ENCODE measurements at places on chromosomes 16 and 17.

GRCh38 chr16:82016964-82017363 is 5.7 kb upstream of the SDR42E1 start:
- DNase-seq, result no peak

- no peak for DNase-seq
These were observed 56.7 kb downstream of the CFDP1 start for GRCh38 chr16:75376475-75377161.

DNA sequence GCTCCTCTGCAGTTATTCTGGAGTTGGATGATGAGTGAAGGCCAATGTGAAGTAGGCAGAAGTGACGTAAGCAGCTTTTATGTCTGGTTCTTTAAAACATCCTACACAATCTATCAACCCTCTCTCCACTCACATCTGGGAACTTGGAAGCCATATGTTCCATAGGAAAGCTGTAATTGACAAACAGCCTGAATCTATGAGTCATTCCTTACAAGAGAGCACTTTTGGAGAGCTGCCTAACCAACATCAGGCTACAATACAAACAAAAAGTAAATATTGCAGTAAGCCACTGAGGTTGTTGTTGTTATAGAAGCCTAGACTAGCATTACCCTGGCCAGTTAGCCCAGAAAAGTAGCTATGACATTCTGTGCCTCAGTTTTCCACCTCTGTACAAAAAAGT is 5.9 kb downstream of the CCL7 start:
- no peak for DNase-seq

DNA sequence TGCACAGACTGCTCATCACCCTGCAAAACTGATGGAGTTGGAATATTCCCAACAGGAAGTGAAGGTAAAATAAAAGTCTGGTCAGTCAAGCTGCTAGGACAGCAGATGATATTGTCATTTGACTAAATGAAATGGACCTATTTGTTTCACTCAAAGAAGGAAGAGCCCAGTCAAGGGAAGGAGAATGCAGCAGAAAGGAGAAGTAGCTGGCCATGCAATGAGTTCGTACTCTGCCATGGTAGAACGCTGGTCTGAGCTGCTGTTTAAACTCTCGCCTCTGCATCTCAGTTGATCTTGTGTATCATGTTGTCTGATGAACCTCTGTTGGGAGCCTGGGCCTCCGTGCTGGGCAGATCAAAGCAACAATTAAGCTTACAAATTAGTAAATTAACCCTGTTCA is 15.6 kb upstream of the YPEL2 start:
- no peak for DNase-seq

GRCh38 chr16:14586637-14587305 is 43.3 kb downstream of the PARN start:
- no peak for DNase-seq

GRCh38 chr16:84965428-84966415 is 45.6 kb downstream of the ZDHHC7 start:
- DNase-seq, result no peak

DNA sequence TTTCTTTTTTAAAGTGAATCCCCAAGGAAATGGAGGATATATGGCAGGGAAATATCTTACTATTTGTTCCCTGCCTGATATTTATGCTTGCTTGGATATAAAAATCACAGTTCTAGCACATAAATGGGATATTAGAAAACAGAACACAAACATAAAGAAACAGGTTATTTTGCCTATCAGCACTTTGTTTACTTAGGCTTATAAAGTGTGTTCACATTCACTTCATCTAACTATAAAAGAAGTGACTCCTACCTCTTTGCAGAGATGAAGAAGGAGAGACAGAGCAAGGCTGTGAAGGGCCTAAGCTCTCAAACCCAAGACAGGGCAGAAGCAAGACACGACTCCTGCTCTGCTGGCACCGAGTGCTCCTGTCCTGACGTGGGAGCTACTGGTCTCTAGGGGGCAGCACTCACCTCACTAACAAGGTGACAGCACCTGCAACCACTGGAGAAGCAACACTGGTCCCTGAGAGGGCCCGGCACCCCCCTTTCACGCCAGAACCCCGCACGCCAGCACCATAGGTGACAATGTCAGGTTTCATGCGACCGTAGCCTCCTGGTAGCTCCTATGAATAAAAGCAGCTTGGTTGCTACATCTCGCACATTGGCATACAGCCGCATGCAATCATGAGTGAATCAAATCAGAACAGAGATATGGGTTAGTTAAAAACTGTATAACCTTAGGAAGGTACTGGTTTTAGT is 32.0 kb downstream of the MBTPS1 start:
- DNase-seq, result peak; percentile 53

- DNase-seq, result no peak
These were observed 28.7 kb downstream of the SLC13A5 start for GRCh38 chr17:6684460-6684783.

DNA sequence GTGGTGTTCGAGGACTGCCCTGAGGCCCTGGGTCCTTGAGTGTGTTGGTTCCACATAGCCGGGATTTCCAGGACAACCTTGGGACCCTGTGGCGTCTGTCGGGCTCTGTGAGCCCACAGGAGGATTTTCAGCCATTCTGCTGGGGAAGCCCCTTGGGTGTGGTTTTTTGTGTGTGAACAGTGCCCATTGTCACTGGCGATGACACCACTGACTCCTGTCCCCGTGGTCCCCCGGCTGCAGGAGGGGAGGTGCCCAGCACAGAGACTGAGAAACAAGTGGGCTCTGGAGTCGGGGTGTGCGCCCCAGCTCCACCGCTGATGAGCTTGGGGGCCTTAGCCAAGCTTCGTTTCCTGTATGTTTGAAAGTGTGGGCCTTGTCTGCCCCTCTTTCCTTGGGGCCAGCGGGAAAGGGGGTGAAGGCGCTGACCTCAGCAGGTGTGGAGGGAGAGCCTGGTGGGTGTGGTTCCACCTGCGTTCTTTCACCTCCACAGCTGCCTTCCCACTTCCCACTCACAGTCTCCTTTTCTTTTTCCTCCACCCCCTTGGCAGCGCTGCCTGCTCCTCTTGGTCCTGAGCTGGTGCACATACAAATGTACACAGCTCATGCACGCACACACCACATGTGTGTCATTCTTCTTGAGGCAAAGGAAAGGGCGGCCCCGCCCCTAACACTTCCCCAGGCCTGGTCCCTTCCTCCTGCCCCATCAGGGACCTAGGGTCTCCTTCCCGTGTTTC is 16.1 kb downstream of the MGRN1 start:
- DNase-seq, result no peak

- DNase-seq, result no peak
These were observed 23.9 kb upstream of the CDH8 start for GRCh38 chr16:62060089-62060488.

- peak; percentile 85 for DNase-seq
These were observed 75.9 kb upstream of the TNRC6C start for GRCh38 chr17:77882481-77883212.

- DNase-seq, result no peak
These were observed 36.7 kb upstream of the NLRP1 start for GRCh38 chr17:5621026-5621425.
